ENCODE measurements at places on chromosomes 5 and 9.

DNA sequence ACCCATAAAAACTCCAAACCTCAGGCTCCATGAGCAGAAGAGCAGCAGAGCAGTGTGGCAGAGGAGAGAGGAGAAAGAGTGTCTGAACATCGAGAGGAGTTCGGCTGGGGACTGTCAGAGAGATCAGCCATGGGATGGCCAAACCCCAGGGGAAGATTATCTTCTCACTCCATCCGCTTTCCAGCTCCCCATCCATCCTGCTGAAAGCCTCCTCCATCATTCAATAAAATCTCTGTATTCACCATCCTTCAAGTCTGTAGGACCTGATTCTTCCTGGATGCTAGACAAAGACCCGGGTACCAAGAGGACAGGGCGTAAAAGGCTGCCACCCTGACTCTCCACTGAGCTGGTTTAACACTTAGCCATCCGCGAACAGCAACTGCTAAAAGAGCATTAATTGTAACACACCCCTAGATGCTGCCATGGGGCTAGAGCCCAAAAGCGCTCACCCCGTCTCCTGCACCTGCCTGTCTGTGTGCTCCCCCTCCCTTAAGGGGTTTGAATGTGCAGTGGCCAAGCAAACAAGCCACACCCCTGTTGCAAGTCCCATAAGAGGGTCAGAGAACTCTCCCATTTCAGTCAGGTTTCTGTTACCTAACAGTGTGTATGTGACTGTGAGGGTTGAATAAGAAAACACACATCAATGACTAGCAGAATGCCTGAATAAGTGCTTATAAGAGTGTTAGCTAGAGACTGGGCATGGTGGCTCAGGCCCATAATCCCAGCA lies 13.9 kb upstream of the SELENOP start:
- no peak for DNase-seq

DNA sequence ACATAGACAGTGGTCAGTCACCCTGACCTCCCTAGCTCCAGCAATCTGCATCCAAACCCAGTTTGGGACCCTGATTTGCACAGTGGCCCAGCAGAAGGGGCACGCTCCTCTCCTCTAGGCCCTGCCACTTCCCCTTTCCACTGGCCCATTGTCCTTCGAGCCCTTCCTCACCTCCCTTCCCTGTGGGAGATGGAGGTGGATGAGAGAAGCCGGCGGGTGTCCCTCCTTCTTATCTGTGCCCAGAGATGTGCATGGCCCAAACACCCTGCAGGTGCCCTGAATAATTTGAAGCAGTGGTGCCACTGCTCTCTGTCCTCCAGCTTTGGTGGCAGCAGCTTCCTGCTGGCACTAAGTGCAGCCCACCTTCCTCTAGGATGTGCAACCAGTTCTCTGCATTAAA lies 140.0 kb downstream of the BARX1 start:
- no peak for DNase-seq

DNA sequence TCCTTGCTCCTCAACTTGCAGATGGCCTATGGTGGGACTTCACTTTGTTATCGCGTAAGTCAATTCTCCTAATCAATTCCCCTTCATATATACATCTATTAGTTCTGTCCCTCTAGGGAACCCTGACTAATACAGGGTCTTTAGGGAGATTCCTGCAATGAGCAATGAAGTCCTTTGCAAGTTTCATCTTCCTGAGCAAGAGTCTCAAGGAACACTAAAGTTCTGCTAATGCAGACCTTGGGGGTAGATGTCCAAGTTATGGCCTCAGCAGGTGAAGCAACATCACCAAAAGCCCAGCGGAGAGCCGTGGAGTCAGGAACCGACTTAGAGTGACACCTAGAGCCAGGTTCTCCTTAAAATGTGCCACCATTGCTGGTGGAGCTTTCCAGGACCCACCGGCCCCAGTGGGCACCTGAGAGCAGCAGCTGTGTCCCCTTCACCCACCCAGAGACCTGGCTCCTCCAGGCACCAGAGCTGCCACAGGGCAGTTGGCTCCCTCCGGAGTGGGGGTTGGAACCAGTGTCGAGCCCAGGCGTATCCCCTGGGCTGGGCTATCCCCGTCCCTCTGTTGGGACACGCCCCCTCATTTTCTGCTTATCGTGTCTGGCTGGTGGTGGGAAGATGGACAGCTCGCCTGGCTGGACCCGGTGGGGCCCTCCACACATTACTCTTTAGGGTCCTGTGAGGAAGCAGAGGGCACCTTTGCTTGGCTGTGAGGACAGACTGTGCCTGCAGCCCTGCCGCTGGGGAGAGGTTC lies 10.9 kb upstream of the FCN1 start:
- no peak for DNase-seq

GRCh38 chr5:146368137-146368536 lies 29.5 kb downstream of the POU4F3 start:
- no peak for DNase-seq

GRCh38 chr9:19689328-19690101 lies 99.3 kb downstream of the SLC24A2 start:
- no peak for DNase-seq
